ENCODE measurements at places on chromosomes 5 and 9.
A peak's percentile ranks its signal among the peaks of the same experiment; 100 is the strongest.

DNA sequence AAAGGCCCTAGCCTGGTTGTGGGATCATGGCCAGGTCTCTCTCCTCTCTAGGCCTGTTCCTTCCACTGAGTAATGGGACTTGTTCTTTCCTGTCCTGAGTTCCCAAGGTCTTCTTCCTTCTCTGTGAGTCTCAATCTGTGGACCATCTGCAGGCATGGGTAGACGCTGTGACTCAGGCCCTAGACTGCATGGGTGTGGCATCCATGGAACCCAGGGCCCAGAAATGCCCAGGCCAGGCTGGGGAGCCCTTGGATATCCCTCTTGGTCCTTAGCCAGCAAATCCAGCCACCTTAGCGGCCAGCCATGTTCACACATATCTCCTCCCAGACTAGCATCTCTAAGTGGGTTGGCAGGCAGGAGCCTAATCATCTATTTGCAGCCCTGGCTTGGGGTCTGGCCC lies 2.3 kb upstream of the ACSL6 start:
- DNase-seq: no peak

- no peak for DNase-seq
Observed at GRCh38 chr5:58370606-58371005, 89.3 kb downstream of the PLK2 start.

DNA sequence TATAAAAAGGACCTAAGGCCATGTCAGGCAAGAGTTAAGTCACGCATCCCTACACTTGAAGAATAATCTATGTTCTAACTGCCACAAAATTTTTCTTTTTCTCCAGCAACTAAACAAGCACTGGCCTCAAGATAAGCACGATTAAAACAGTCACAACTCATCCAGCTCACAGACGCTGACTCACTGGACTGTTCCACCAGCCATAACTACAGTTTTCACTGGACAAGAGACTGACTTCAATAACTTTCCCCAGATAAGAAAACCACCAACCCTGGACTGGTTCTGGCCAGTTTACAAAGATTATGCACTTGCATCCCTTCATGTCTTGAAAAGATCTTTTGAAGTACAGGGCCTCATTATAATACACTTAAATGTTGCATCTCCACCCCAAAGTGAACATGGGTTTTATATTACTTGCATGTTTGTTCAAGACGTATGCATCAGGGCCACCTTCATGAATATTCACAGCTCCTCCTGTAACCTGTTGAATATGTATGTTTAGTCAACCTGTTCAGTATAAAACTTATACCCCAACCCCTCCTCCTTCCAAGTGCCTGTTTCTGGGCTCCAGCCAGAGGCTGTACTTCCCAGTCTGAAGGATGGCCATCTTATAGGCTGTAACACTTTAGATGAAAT lies 129.3 kb upstream of the EPB41L4A start:
- DNase-seq: no peak

DNA sequence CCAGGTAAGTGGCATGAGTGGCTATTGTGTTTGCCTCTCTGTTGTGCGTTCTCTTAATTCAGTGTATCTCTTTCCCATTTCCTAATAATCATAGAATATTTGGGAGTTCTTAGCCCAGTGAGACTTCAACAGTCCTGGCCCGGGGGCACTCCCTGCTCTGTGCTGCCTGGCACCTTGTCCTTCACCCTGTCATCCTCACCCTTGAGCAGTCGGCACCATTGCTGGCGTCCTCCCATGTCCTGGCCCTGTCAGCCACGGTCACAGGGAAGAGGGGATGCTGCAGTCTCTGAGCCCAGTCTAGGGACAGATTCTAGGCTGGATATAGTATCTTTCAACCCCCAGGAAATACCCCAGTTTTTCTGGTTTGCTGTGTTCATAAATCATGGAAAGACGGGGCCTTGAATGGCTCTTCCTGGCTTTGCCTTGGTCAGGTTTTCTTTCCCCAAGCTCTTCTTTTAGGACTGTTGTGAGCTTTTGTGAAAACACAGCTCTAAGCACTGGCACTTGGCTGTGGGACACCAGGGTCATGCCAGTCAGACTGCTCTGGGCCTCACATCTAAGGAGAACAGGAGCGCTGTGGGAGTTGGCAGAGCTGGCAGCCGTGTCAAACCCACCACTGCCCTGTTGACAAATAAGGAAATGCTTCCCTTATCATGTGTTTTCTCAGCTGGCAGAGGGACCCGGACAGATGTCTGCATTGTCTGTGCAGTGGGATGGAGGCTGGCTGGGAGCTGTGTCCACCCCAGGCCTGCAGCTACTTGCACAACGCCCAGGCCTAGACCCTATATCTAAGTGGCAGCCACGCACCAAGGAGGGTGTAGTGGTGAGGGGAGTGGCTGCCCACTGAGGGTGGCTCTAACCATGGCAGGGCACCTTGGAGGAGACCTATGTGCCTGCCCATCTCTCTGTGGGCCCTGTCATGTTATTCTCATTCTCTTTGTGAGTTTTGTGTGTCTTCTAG lies 378.6 kb downstream of the ICE1 start:
- DNase-seq: no peak

- DNase-seq: no peak
Observed at GRCh38 chr9:102518324-102518723, 476.8 kb upstream of the CYLC2 start.

DNA sequence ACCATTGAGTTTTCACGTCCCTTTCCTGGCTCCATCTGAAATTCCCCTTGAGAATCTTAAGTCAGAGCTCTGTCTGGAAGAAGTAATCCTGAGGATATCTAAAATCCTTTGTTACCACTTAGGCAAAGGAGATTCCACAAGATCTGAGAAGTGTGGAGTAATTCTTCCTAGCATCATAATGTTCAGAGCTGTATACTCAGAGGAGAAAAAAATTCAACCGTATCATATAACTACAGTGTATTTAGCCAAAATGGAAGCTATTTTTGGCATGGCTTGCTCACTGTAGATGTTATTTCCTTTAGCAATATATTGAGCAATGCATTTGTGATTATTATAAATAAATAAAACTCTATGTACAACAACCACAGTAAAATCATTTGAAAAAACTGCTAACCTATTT lies 1858.4 kb downstream of the EFNA5 start:
- DNase-seq: no peak

GRCh38 chr9:97983589-97984187 lies 547 bp downstream of the ANP32B start:
- peak; percentile 18 for DNase-seq

- no peak for DNase-seq
Observed at GRCh38 chr5:13976867-13977830, 32.7 kb upstream of the DNAH5 start.

DNA sequence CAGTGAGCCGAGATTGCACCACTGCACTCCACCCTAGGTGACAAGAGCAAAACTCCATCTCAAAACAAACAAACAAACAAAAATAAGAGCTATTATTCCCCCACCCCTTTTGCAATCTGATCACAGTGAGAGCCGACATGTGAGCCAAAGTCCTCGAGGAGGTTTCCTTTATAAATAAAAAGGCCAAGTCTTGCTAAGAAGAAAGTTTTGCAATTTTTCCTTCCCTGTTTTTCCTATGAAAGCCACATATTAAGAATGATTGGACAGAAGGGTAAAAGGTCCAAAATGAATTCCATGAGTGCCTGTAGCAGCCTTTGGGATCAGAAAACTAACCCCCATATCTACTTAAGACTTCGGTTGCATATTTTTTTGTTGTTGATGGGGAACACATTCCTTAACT lies 179.7 kb downstream of the TSSK1B start:
- DNase-seq: no peak

- DNase-seq: no peak
Observed at GRCh38 chr9:97845130-97845529, 7.9 kb upstream of the FOXE1 start.

- no peak for DNase-seq
Observed at GRCh38 chr5:35313291-35313690, 83.0 kb upstream of the PRLR start.

DNA sequence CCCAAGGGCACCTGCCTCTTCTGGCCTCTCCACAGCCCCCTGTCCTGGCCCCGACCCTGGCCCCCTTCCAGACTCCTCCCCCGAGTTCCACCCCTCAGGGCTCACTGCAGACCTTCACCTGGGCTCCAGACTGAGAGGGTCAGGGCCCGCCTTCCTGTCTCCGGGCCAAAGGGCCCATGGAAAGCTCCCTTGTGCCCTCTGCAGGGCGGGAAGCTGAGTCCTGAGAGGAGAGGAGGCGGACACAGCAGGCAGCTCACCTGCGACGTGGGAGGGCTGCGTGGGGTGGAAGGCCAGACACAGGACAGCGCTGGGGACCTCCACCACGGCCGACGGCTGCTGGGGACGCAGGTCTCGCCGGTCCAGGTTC lies 20.6 kb downstream of the DYNC2I2 start:
- DNase-seq: no peak

DNA sequence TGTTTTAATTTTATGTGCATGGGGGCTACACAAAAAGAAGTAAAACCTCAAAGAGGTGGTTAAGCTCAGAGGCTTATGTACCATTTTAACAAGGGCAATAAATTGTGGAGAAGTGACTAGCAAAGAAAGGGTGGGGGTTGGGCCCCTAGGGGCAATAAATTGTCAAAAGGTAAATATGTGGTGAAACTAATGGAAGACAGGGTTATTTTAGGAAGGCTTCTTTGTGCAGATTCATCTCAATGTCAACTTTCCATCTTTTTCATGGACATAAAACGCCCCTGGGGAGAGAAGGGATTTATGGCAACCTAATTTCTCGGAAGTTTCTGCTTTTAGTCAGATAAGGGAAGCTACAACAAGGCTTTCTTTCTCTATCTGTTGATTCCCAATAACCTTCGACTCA lies 42.5 kb upstream of the GOLM1 start:
- no peak for DNase-seq

- DNase-seq: no peak
Observed at GRCh38 chr5:173314166-173314952, 13.9 kb downstream of the STC2 start.

GRCh38 chr5:15510831-15511230 lies 10.9 kb downstream of the FBXL7 start:
- DNase-seq: no peak

DNA sequence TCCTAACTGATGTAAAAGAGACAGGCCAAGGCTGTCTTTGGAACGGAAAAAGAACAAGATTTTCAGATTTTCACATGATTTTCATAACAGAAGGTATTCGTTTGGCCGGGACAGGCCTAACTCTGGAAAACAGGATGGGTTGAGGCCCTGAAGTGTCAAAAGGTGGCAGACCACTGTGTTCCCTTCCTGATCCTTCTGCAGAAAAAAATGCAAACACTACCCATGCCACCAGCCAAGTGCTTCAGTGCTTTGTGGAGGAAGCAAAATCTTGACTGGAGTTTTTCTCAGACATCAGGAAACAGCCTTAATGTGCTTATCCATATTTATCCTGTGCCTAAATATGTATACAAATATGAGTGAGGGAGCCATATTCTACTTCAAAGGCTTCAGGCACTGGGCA lies 113.5 kb upstream of the IL6ST start:
- no peak for DNase-seq

DNA sequence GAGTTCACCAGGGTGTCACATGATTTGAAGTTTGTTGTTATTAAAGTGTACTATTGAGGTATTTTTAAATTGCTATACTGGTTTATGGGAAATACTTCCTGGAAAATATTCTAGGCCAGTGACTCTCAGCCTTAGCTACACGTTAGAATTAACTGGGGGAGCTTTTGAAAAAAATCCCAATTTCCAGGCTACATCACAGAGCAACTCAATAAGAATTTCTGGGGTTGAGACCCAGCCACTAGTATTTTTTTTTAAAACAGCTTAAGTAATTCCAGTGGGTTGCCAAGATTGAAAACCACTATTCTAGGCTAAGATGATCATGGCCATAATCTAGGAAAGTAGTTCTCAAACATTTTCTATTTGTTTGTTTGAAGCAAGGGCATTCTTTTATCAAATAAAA lies 142.9 kb upstream of the GRIA1 start:
- DNase-seq: no peak

DNA sequence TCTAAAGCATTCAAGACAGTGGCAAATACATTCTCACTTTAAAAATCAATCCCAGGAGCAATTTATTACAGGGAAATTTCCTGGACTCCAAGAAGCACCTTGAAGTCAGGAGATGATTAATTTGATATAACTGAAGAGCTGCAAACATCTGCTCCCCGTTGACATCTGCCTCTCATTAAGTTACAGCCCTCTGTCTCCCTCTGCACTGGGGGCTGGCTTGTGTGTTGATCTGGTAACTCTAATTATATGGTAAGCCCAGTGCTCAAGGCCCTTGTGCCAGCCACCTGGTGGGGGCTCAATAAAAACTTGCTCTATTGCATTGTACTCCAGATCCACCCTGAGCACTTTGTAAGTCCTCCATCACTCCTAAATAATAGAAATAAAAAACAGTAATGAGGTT lies 131.1 kb upstream of the ZNF462 start:
- no peak for DNase-seq

DNA sequence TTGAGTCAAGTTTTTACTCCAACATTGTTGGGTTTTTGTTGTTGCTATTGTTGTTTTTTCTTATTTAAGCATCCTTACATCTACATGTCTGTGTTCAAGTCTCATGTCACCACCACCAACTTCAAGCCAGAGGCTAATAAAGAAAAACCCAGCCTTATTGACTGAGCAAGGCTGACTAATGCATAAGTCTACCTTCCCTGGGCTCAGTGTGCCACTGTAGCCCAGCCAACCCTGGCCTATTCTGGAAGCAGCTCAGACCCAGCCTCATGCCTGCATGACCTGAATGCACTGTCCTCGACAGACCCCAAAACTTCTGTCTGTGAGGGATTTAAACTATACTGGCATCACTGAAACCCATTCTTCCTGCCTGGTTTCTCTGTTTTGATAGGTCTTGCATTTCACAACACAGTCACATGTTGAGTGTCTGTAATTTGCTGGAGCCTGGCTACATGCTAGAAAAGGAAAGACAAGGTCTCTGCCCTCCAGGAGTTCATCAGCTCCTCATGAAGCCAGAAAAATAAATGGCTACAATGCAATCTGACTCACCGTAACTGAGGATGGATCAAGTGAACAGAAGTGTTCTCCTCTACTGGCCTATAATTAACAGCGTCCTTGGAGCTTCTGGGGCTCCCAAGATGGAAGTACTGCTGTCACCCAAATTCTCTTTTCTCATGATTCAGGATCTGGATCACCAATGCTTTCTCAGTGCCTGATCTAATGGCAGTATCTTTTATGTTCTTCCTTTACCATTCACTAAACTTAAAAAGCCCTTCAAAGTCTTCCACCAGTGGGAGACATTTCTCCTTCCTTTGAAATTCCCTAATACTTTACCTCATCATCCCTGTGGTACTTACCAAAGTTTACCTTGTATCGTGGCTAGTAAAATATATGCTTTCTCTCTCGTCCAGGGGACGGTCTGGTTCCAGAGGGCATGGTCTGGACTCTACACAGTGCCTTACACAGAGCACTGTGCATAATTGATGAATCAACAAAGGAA lies 103.9 kb upstream of the IFNE start:
- no peak for DNase-seq

DNA sequence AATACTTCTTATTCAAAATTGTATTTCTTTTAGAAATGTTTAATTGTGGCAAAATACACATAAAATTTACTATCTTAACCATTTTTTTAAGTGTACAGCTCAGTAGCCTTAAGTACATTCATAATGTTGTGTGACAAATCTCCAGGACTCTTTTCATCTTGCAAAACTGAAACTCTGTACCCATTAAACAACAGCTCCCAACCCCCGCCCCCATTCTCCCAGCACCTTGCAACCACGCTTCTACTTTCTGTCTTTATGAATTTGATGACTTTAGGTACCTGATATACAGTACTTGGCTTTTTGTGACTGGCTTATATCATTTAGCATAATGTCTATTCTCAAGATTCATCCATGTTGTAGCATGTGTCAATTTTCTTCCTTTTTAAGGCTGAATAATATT lies 2.8 kb upstream of the IL5 start:
- DNase-seq: no peak

Data from stimulated activated CD8-positive, alpha-beta memory T cell treated with anti-CD3 and anti-CD28 coated beads, Interleukin-2, amount 100 ng/mL, for 1 hour (primary cell).